ENCODE measurements at places on chromosomes 5 and 9.
A peak's percentile ranks its signal among the peaks of the same experiment; 100 is the strongest.

GRCh38 chr5:172052450-172053236, 46.2 kb upstream of the FBXW11 start:
- no peak for DNase-seq

DNA sequence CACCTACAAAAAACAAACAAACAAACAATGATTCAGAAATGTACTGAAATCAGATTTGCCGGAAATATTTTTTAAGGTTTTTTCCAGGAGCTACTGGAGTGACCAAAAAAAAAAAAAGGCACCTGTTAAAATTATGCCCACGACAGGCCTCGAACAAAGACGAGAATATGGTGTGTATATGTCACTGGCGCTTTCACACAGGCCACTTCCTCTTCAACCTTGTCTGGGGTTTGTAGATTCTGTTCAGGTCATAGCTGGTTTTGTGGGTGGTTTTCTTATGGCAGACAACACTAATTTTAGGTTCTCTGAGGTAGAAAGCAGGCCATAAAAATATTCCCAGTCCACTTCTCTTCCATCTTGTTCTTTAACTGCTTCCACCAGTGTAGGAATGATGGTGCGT, 7.0 kb downstream of the NDUFB6 start:
- DNase-seq: no peak

- no peak for DNase-seq
Measured at GRCh38 chr5:42429694-42430093, 6.5 kb downstream of the GHR start.

DNA sequence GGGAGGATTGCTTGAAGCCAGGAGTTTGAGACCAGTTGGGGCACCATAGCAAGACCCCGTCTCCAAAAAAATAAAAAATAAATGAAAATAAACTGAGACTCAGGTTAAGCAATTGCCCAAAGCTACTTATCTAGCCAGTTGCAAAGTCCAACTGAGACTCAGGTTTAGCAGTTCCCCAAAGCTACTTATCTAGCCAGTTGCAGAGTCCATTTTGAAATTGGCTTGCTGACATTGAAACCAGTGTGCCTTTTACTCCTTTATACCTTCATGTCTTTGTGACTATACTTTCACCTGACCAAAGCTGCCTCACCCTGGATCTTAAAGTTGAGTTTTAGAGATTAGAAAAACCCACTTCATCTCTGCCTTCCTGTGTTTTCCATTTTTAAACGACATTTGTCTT, 66.5 kb downstream of the GALNT10 start:
- DNase-seq: no peak

DNA sequence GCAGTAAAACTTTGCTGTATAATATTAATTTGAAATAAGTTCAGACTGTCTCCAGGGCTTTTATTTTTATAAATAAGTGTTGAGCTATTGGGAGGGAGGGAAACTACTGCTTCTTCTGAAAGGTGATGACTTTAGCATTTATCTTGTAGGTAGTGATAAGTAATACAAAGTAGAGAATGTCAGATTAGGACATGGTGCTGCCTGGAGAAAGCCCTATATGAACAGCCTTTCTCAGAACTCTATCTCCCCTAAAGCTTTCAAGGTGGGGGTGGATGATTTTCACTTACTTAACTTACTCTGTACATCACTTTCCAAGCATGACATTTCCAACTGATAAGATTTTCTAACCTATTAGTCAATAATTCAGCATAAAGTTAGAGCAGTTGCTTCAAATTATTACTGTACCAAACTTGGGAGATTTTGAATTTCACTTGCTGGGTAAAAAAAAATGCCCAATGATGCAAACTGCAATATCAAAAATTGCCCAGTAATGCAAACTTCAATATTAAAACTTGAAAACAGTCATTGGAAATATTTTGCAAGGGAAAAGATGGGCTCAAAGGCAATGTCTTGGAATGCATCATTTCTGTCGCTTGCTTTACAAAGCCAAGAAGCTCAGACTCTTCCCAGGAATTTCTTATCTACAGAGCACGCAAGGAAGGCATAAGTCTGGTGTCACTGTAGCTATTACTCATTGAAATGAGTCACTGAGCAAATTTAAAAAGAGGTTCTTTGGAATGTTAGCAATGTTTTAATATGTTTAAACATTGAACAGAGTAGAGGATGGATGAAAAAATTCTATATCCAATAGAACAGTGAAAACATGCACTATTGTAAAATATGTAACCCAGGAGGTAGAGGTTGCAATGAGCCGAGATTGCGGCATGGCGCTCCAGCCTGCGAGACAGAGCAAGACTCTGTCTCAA, 569.5 kb downstream of the PSAT1 start:
- DNase-seq: no peak

DNA sequence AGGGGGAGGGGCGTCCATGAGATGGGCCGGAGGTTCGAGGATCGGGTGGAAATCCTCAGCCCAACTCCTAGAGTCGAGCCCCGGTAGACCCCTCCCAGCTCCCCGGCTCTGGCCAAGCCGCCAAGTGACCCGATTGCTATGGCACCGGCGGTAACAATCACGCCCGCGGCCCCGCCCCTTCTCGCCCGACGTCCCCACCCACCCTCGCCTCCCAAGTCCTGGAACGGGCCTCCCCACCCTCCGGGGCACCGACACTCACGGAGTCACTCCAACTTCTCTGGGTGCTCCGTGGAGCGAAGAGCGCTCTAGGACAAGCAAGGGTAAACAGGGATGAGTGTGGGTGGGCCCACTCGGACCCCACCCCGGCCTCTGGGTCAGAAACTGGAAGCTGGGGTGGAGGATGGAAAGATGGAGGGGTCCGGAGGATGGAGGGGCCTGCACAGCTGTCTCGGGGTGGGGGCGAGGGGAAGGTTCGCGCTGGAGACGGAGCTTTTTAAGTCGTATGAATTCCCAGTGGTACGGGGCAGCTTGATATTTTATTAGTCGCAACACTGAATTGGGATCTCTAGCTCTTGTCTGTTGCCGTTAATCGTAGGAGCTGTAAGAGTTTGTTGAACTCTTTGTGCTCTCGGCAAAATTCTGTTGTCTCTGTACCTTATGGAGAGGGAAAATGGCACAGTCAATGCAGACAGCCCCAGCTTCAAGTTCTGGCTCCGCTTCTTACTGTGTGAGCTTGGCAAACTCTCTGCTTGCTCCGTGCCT, at the start of gene SPACA9:
Gene SPACA9 (plus strand): TSS at position 204 of the 762 bp plus-strand sequence. CDS start 5,050 bp downstream, outside the sequence.
- peak; percentile 43 for DNase-seq

DNA sequence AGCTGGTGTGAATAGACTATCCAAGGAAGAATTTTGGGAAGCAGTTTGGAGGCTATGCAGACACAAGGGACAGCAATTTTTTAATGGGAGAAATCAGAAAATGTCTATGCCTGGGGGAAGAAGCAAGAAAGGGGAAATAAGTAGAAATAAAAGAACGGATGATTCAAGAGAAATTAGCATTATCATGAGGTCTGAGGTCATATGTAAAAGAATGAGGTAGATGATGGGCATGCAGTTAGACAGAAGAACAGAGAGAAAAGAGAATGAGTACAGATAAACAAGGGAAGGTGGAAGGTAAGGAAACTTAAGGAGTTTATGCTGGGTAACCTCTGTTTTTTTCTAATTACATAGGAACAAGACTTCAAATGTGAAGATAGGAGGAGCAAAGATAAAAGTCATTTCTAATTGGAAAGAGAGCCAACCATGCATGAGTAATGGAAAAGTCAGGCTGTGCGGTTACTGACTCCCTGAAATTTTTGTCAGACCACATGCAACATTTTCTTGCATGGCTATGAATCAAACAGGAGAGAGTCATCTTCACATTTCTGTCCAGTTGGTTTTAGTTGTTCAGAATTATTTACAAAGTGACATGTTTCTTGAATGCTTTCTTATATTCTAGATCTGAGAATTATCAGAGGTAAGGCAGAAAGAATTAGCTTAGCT, 101.0 kb upstream of the PIK3R1 start:
- no peak for DNase-seq

DNA sequence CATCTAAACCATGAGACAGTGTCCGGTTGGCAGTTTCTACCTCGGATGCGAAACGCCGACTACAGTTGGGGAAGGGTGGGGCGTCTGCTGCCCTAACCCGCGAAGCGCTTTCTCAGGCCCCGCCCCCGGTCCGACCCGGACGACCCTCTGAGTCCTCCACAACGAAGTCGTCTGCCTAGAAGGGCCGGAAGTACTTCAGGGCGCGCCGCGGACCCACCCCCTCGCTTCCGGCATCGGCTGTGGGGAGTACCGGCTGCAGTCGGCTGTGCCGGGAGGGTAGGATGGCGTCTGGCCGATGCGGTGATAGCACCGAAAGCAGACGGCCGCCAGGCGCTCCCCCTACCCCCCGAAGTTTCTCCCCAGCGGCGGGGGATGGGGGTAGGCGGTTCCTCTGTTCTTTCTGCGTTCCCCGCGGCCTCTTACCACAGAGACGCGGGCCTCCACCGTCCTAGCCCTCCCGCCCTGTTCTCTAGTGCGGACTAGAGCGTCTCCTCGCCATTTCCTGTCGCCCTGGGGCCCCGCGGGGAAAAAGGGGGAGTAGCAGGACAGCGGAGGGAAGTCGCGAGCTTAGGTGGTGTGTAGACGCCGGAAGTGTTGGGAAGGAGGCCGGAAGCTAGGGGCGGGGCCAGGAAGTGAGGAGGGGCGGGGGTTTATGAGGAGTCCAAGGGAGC, at the start of gene TRIM41:
Gene TRIM41 (plus strand): TSS at position 224 of the 671 bp plus-strand sequence. CDS start 719 bp downstream, outside the sequence.
- peak; percentile 95 for DNase-seq

DNA sequence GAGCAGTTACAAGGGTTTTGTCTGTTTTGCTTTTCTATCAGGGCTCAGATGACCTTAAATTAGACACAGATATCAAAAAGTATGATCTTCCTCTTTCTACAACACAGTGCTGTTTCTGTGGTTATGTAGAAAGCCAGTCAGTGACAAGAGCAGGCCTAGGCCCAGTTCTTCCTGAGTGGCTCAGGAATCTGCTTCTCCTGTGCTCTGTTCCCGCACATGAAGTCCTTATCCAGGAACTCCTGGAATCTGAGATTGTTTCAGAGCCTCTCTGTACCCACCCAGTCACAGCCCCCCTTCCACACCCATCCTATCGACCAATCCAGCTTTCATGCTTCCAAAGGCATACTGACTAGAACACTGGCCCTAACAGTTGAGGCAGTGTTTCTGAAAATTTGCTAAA, 40.4 kb upstream of the SMU1 start:
- no peak for DNase-seq

DNA sequence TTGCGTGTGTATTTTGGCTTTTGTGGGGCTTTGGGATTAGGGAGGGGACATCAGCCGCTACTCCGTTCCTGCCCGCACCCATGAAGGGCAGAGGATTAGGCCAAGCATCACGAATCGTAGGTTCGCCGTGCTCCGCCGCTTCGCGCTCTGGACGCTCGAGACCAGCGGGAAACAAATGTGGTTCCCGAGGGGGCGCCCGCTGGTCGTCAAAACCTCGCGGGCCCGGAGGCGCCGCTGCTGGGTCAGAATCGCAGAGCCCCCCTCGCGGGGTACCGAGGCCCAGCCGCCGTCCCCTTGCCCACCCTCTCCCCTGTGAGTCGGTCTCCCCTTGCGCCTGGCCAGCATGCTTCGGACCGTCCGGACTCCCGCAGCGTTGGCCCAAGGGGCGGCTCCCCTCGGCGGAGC, 2.3 kb upstream of the PAX5 start:
- DNase-seq: no peak

GRCh38 chr9:117625154-117625553, 79.0 kb upstream of the TLR4 start:
- DNase-seq: no peak

DNA sequence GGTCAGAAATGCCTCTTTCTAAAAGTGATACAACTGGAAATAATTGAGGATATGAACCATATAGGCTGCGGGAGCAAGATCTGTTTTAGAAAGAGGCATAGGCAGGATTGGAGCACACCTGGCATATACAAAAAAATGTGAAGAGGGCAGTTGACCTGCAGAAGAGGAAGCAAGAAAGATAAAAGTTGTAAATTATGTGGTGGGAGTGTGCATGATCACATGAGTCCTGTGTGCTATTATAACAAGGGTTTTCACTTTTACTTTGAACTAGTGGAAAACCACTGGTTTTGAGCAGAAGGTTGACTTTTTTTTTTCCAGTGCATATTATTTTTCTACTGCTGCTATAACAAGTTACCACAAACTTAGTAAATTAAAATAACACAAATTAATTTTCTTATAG, 489.3 kb downstream of the ANXA1 start:
- no peak for DNase-seq

- DNase-seq: no peak
Measured at GRCh38 chr5:113213551-113214425, 221.0 kb downstream of the TSSK1B start.

DNA sequence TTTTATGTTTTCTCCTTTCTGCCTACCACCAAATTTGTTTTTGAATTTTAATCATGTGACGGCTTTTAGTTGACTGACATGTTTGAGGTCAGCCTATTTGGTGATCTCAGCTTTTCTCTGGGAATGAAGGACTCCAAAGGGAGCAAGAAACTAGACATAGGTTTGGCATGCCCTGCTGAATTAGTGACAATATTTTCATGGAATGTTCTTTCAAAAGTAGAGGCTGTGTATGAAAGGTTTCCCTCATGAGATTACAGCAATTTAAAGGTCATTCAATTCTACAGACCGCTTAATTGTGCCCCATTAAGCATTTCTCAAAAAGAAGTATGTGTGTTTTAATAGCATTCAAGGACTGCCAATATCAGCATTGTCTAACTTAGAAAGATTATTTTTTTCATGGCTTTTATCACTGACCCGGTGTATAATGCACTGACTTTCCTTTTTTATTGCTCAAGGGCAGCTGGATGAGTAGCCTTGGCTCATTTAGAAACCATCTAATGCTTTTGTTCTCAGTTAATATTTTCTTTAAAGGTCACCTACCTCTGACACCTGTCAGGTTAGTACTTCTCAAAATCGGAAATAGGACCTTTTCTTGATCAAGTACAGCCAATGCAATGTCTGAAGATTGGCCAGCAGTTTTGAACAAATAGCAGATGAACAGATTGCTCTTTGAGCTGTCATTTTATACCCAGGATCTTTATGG, 8.1 kb upstream of the MLLT3 start:
- no peak for DNase-seq

- DNase-seq: no peak
Measured at GRCh38 chr5:44660251-44660650, 148.5 kb upstream of the MRPS30 start.

GRCh38 chr5:127785098-127785927, 82.1 kb downstream of the CCDC192 start:
- no peak for DNase-seq

GRCh38 chr9:36623280-36623679, 50.6 kb downstream of the MELK start:
- DNase-seq: no peak

DNA sequence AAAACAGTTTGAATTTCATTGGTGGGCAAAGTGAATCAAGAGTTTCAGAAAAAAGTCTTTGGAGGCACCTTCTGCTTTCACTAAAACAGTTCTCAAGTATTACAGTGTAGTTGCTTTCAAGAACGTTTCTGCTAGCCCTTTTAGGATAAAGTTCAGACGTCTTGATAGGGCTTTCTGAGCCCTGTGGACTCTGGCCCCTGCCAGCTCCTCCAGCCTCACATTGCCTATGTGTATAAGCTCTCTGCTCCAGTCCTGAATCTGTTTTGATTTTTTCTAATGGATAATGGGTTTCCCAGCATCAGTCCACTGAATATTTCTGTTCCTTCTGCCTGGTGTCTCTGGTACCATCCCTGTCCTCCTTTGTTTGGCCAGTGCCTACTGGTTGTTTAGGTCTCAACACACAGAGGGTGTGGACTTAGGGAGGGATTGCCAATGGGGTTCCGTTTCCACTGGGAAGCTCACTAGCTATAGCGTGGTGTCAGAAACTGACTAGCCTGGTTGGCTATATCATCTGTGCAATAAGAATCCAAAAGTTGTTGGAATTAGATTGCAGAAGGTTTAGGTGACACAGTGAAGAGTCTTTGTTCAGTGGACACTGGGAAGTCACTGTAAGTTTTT, 26.4 kb downstream of the ARHGAP26 start:
- DNase-seq: no peak
